Prostate gland (tissue), 2 donors: ENCODE measurements at places on chromosomes 13 and 19.

GRCh38 chr13:73365681-73366080 is 306.9 kb downstream of the KLF5 start:
- DNase-seq = no peak

DNA sequence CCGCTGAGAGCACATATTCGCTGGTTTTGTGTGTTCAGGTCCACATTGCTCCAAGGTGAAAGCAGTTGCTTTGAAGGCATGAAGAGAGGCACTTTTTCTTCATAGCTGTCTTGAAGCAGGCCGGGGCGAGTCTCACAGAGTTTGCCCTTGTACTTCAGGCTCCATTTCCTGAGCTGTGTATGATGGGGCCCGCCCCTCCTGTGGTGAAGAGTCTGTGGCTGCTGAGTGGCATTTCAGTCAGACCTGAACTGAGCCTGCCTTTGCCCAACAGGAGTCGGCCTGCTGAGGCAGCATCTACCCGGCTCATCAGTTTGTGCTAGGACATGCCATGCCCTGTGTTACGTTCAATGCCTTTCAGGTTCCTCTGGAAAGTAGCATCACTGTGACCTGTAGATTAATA is 44.4 kb upstream of the C1QTNF9 start:
- no peak for DNase-seq

GRCh38 chr19:36686365-36687213 is 823 bp upstream of the ZNF567 start:
- peak; percentile 14 for DNase-seq

- DNase-seq = no peak
Observed at GRCh38 chr19:17965370-17966128, 1.4 kb upstream of the KCNN1 start.

- DNase-seq = no peak
Observed at GRCh38 chr19:38614289-38614688, 3.5 kb downstream of the MAP4K1 start.

GRCh38 chr13:49925881-49926418 is 10.2 kb downstream of the SPRYD7 start:
- no peak for DNase-seq

DNA sequence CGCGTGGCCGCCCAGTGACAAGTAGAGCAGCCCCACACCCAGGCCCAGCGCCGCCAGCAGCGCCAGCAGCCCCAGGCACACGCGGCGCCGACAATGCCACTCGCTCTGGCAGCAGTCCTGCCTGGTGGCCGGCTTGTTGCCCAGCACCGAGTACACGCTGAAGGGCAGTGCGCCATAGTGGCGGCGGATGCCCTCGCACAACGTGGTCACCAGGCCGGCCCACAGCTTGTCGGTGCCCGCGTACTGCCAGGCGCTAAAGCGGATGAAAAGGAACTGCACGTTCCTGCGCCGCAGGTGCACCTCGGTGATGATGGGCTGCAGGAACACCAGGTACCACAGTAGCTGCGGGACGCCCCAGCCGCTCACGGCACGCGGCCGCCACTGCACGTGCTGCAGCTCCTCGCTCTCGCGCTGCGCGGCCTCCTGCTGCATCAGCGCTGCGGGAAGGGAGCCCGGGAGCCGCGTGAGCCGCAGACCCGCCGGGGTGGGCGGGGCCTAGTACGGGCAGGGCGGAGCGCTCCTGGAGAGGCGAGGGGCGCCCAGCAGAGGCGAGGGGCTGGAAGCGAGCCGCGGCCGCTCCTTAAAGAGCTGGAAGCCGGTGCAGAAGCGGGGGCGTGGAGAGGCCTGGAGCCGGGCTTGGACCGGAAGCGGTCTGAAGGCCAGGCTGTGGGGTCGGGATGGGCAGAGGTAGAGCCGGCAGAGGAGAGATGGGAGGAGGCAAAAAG is 7.3 kb downstream of the NKPD1 start:
- DNase-seq = no peak

GRCh38 chr13:99892196-99892613 is 79.4 kb downstream of the ZIC5 start:
- DNase-seq = no peak

GRCh38 chr13:91292630-91293221 is 54.8 kb upstream of the MIR17HG start:
- no peak for DNase-seq

DNA sequence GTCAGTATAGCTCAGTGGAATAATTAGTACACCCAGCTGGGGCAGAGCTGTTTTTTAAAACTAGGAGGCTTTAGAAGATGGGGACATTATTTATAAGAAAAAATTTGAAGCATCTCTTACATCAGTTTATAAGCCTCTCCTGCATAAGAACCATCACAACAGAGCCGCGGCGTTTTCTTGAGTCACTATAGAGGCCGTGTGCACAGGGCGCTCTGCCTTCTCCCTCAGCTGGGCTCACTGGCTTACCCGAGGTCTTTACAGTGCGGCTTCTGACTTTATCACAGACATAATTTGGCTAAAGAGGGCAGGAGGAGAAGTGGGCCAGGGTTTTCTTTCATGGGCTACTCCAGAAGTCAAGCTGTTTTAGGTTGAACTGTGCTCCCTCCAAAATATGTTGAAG is 135.5 kb upstream of the RNF113B start:
- DNase-seq = no peak

- DNase-seq = no peak
Observed at GRCh38 chr13:27504868-27505194, 54.5 kb upstream of the MTIF3 start.

GRCh38 chr13:110715395-110716246 is 2.1 kb downstream of the ING1 start:
- DNase-seq = peak; percentile 99

DNA sequence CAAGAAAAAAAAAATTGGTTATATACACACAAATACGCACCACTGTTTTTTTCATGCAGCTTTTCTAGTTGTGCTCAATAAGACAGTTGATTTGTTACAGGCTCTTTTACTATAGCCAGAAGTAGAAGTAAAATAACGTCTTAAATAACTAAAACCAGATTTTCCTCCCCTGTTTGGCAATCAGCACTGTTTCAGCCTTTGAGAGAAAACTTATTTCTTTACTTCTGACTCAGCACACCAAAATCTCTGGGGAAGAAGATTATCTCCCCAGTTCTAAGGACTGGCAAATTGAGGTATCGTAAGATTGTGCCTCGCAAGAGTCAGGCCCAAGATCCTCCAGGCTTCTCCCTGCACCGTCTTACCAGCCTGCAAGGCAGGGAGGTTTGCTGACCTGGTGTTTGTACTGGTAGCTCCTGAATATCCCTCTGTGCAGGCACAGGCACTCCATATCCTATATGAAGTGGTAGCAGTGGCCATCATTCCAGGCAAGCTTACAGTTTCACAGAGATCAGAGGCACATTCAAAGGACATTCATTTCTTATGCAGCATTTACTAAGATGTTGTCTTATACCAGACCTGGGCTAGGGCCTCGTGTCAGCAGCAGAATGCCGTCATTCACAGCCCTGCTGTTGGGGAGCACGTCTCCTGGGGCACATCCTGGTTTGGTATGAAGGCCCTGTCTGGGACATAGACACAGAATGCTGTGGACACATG is 268.2 kb downstream of the ZNF536 start:
- no peak for DNase-seq

DNA sequence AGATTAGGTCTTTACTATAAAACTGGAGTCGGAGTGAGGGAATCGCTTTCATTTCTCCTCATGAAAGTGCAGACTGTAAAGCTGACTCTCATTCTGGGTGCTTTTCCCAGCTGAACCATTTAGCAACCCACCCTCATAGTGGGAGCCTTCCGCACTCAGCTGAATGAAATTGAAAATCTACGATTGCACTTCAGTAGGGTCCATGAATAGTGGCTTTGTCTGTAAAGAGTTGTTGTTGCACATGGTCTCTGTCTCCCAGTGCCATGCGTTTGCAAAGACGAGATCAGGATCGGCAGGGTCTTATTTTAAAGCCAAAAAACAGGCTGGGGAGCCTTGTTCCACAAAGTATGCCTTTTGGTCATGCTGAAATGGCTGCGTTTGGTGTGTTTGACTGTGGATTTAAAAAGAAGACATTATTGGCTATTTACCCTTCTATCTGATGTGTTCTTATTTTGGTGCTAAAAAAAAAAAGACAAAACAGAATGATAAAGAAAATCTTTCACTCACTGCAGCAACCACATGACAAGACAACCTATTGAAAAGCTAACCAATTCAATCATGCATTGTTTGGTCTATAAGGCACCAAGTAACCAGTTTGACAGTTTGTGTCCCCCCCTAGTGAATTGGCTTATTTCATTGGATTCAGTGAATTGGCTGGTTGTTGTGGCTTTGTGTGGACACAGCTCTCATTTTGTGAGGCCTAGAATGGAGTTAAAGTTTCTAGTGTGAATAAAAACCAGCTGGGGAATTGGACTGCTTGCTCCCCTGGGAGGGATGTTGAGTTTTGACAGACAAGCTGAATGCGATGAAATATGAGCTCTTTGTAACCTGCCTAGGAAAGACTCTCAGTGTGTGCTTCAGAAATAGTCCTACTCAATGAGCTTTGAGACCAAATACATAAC is 65.6 kb downstream of the ARHGAP35 start:
- no peak for DNase-seq

DNA sequence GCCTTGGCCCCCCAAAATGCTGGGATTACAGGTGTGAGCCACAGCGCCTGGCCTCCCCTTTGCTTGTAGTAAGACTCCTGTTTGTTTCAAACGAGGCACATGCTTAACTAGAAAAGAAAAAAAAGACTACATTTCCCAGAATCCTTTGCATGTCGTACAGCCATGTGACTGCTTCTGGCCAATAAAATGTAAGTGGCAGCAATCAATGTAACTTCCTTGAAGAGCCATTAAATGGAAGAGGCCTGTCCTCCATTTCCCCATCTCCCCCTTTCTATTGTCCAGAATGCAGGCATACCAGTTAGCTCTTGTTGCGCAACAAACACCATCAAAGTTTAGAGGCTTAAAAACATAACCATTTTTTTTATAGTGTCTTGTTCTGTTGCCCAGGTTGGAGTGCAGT is 10.4 kb upstream of the GPR32 start:
- DNase-seq = no peak

- no peak for DNase-seq
Observed at GRCh38 chr13:106373304-106373988, 162.0 kb downstream of the EFNB2 start.

GRCh38 chr19:1020868-1021425 is at the start of gene TMEM259:
TMEM259 (minus strand) TSS chr19:1021123; CDS start chr19:1020996, 127 bp downstream.
- DNase-seq = peak; percentile 96

GRCh38 chr13:51674276-51674675 is 90.0 kb downstream of the WDFY2 start:
- peak; percentile 90 for DNase-seq

- DNase-seq = no peak
Observed at GRCh38 chr13:107365466-107366215, 797.7 kb upstream of the ARGLU1 start.

DNA sequence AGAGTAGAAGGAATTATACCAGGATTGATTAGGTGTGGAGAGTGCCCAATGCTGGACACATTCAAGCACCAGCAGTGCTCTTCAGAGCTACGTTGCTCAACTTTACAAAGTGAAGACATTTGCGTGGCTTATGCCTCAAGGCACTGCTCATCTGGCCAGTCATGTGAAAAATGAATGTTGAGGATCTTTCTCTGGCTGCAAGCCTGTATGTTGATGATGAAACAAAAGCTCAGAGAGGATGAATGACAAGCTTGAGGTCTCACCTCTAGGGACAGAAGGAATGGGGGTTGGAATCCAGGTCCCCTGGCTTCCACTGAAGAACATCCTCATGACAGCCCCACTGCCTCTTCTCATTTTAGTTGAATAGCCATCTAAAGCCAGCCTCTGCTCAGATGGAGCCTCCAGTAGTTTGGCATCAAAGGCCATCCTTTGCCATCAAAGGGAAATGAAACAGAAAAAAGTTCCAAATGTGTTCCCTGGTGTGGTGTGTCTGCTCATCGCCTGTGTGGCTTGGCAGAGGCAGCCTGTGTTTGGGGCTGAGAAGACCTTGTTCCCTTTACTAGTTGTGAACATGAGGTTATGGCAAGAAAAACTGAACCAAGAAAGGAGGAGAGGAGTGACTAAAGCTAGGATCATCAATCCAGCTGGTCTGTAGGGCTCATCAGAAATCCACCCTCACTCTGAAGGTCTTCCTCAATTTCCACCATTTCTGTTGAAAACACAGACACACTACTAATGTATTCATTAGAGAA is 114.0 kb upstream of the KL start:
- no peak for DNase-seq

DNA sequence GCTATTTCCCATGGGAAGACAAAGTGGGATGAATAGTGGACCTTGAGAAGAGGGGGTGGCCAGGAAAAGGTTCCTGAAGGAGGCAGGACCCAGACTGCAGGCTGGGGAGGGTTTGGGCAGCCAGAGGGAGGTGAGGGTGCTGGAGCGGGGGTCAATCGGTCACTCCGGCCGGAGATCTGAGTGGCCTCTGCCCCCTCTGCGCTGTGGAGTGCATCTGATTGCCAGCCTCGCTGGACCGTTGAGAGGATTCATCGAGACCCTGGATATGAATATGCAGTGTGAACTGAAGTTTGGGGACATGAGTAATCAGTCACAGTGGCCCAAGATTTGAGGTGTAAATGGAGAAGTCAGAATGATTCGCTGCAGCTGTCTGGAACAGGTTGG is 5.5 kb upstream of the ZNF580 start:
- DNase-seq = no peak

DNA sequence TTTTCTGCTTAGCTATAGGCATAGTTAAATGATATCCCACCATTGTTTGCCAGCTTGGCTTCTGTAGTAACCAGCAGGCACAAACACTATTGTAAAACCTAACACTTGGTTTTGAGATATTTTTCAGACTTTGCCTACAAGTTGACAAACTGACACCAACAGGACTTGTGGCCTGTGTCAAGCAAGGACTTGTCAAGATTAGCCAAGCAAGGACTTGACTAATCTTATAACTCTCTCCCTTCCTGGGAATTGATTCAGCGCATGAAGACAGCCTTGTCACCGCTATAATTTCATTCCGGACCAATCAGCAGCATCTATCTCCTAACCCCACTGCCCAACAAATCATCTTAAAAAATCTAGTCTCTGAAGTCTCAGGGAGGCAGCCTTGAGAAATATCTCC is 72.7 kb upstream of the SLITRK1 start:
- no peak for DNase-seq

DNA sequence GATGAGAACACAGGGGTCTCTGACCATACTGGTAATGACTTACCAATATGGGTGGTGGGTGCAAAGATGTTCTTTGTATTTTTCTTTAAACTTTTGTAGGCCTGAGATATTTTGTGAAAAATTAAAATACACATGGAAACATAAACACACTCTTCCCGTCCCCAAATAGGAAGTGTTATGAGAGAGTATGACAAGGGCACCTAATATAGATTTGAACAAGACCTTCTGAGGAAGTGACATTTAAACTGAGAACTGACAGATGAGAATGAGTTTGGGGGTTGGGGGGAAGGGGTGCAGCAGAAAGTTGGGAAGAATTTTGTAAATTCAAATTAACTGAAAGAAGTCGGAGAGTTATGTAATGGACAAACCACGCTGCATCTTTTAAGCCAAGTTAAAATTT is 224.2 kb downstream of the RGCC start:
- DNase-seq = no peak

DNA sequence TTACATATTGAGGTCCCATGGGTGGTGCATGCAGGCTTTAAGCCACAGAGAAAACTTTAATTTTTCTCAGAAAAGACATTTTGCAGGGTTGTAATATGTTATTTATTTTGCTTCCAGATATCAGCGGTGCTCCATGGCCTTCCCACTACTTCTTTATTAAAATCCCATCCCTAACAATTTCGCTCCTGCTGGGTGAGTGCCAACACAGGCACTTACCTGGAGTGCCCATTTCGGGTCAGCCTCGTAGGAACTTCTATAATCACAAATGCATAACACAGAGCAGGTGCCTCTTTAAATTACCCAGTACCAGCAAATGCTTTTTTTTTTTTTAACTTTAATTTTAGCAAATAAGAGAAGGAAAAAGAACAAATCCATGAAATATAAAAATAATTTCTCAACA is 86.4 kb downstream of the EFNB2 start:
- DNase-seq = no peak
